ENCODE measurements at places on chromosomes 1 and 21.

GRCh38 chr1:201540846-201541735 lies 2.2 kb downstream of the NAV1 start:
- no peak for DNase-seq

DNA sequence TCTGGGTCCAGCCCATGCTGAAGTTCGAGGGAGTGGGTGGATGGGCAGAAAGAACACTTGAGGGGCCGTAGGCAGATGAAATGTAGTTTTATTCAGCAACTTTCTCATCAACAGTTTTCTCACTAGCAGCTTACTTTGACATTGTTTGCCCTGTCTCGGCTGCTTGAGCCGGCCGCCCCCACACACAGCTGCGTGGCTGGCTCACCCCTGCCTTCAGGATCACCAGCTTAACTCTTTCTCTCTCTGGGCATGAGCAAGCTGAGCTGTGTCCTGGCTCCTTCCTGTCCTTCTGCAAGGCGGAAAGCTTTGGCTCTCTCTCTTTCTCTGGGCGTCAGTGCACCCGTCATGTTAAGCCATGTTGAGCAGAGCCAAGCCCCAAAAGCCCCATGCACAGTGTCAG lies 104.4 kb upstream of the GNG12 start:
- DNase-seq, result no peak

GRCh38 chr1:171841931-171842761 lies 848 bp downstream of the DNM3 start:
- no peak for DNase-seq

GRCh38 chr1:226547754-226548191 lies 791 bp upstream of the STUM start:
- peak; percentile 91 for DNase-seq

GRCh38 chr1:245234217-245235081 lies 79.7 kb downstream of the KIF26B start:
- DNase-seq, result no peak

GRCh38 chr1:196152086-196152485 lies 456.2 kb downstream of the KCNT2 start:
- DNase-seq, result no peak

GRCh38 chr1:204293605-204294337 lies 66.0 kb downstream of the PLEKHA6 start:
- DNase-seq, result no peak

GRCh38 chr1:49465486-49466185 lies 558.1 kb downstream of the AGBL4 start:
- no peak for DNase-seq

DNA sequence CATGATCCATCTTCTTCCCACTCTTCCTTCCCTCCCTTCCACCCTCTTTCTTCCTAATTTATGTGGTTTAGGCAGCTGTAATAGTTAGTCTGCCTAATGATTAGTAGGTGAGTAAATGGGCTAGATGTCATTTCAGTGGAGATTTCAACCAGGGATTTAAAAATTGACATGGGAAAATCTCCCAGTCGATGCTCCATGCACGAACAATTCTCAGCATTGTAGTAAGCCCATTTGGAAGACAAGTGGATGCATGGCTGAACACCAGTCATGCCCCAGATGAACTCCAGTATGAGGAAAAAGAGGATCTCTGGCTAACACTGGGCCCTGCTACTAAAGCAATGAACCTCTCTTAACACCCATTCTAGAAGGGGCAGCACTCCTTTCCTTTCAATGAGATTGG lies 25.3 kb downstream of the CHI3L2 start:
- no peak for DNase-seq

DNA sequence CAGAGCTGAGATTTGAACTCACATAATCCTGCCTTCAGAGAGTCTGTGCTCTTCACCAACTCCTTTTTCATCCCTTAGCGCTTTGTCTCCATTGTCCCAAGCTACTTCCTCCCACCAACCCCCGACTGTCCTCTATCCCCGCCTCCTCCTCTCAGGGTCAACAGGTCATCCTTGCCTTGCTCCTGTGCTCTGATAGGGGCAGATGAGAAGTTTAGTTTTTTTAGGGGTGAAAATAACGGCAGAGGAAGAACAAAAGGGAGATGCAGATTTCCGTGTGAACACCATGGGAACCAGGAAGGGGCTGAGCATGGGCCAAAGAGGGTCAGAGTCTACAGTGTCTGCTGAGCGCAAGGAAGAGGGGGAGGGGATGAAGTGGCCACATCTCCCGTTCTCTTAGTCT lies 31.9 kb downstream of the GLUL start:
- DNase-seq, result no peak

- DNase-seq, result peak; percentile 40
Observed at GRCh38 chr1:40003156-40004093, 37.1 kb upstream of the CAP1 start.

DNA sequence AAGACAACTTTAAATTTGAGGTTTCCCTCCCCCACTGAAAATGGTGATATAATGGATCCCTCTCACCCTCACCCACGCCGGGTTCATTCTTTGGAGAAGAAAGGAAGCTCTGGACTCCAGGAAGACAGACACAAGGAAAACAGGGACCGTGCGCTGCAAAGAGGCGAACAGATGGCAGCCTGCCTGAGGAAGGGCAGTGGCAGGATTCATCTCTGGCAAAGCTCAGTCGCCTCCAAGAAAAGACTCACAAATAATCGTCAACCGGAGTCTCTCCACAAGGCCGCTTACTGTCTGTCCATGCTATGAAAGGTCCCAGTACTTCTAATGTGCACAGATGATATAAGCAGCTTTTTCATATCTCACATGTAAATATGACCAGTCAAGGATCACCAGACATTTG lies 110.3 kb downstream of the TIAM1 start:
- DNase-seq, result no peak

DNA sequence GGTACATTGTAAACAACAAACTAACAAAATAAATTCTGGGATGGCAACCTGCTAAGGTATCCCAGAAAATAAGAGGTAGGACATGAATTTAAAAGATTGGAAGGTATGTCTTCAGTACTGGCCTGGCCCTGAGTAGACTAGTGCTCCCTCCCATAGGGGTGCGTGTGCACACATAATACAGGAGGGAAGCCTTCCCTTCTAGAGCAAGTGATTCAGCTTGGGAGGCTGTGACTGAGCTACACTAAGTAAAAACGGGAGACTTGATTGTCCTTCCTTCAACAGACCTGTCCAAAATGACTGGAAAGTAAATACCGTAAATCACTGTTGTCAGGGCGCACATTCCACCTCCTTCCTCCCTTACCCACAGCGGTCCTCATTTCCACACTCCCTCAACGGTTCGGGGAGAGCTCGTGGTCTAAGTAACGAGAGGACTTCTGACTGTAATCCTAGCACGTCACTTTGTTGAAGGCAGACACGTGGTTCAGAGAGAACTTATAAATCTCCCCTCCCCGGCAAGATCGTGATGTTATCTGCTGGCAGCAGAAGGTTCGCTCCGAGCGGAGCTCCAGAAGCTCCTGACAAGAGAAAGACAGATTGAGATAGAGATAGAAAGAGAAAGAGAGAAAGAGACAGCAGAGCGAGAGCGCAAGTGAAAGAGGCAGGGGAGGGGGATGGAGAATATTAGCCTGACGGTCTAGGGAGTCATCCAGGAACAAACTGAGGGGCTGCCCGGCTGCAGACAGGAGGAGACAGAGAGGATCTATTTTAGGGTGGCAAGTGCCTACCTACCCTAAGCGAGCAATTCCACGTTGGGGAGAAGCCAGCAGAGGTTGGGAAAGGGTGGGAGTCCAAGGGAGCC lies at the start of gene TGFB2:
TSS of gene TGFB2 (plus strand) at position 523 of the 859 bp plus-strand sequence. CDS start 1,366 bp downstream, outside the sequence.
- DNase-seq, result no peak
